Prostate gland (tissue), 2 donors: ENCODE measurements at places on chromosomes 7 and 10.

DNA sequence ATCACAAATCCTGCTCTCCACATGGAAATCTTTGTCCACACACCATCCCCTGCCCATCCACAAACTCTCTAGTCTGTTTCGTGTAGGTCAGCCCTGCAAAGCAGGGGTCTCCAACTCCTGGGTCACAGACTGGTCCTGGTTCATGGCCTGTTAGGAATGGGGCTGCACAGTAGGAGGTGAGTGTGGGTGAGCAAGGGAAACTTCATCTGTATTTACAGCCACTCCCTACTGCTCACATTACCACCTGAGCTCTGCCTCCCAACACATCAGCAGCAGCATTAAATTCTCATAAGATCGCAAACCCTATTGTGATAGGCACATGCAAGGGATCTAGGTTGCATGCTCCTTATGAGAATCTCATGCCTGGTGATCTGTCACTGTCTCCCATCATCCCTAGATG, 242.1 kb downstream of the FGFR2 start:
- DNase-seq = no peak

GRCh38 chr10:32374605-32375004, 27.6 kb upstream of the EPC1 start:
- no peak for DNase-seq

- no peak for DNase-seq
Observed at GRCh38 chr10:97675222-97675621, 11.8 kb downstream of the AVPI1 start.

- DNase-seq = no peak
Observed at GRCh38 chr10:111410740-111411139, 333.9 kb downstream of the ADRA2A start.

- DNase-seq = no peak
Observed at GRCh38 chr7:124041439-124041838, 8.6 kb upstream of the TMEM229A start.

GRCh38 chr7:155531681-155532080, 14.7 kb downstream of the CNPY1 start:
- no peak for DNase-seq

DNA sequence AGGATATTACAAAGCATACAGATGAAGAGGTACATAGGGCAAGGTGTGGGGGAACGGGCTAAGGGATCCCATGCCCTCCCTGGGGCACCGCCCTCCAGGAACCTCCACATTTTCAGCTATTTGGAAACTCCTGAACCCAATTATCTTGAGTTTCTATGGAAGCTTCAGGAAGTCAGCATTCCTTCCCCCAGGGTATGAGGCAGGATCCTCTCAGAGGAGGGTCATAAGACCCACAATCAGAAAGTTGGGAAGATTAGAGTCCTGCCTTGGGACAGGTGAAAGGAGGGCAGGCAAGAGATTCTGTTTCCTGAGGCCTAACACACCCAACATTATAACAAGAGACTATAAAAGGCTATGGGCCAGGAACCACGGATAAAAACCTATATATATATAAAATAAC, 98.0 kb downstream of the RALA start:
- DNase-seq = no peak

- DNase-seq = peak; percentile 39
Observed at GRCh38 chr10:14325325-14325955, 5.3 kb downstream of the FRMD4A start.

- DNase-seq = no peak
Observed at GRCh38 chr10:4150676-4151075, 365.7 kb upstream of the KLF6 start.

- DNase-seq = no peak
Observed at GRCh38 chr7:158543840-158544239, 43.8 kb downstream of the PTPRN2 start.

GRCh38 chr7:107909445-107909844, 18.5 kb downstream of the DLD start:
- DNase-seq = no peak

GRCh38 chr7:31384466-31384865, 43.9 kb upstream of the NEUROD6 start:
- no peak for DNase-seq

- DNase-seq = no peak
Observed at GRCh38 chr7:120185940-120186682, 86.9 kb upstream of the KCND2 start.

DNA sequence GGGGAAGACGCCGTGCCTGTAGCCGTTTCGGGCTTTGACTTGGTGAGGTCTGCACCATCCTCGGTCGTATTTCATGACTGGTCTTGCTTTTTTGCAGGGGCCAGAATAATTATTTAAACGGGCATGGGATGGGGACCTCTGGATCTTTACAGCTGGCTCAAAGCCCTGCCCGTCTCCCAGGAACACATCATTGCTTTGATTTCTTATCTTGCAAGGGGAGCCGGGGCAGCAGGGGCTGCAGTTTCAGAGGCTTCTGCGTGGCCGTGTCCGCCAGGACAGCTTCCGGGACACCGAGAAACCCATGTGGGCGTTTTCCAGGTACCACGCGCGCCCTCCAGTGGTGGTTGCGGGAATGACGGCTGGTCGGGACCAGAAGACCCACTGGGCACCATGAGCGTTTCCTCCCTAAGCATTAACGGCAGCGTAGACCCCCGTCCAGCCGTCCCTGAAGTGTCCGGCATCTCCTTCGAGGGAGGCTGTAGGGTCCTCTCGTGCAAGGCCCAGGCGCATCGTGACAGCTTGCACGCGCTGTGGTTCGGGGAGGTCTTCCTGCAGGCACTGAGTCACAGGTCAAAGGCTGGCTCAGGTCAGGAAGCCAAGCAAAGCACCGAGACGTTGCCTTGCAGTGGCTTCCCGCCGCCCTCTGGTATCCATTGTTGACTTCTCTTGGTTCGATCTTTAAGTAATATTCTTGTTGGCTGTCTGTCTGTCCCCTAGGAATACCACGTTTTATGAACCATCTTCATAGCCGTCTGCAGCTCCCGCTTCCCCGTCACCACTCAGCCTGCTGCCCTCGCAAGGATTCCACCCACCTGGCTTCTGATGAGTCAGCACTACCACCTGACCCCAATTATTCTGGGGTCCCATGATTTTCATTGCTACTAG, 16.2 kb upstream of the ZFAND2A start:
- DNase-seq = peak; percentile 64

DNA sequence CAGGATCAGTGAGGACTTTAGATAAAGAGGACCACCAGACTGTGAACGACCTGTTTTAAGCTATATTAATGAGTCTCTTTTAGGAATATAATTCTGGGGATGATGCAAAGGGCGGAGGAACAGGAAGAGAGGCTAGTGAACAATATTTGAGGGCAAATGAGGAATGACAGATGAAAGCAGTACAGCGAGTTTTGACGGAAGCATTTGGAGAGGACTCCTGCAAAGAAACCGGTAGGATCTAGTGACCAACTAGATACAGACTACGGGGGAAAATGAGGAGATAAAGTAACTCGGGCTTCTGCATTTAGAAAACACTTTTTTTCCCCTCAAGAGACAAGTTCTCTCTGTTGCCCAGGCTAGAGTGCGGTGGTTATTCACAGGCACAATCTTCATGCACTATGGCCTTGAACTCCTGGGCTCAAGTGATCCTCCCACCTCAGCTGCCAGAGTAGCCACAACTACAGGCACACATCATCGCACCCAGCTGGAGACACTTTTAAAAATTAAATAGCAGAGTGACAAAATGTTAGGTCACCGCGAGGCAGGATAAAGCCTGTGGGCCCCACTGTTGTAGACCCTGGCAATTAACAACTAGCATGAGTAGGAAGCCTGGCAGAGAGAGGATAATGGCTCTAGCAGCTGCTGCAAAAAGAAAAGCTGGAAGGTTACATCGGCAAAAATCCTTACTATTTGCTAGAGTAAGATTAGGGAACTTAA, 143.2 kb downstream of the SRPK2 start:
- no peak for DNase-seq

DNA sequence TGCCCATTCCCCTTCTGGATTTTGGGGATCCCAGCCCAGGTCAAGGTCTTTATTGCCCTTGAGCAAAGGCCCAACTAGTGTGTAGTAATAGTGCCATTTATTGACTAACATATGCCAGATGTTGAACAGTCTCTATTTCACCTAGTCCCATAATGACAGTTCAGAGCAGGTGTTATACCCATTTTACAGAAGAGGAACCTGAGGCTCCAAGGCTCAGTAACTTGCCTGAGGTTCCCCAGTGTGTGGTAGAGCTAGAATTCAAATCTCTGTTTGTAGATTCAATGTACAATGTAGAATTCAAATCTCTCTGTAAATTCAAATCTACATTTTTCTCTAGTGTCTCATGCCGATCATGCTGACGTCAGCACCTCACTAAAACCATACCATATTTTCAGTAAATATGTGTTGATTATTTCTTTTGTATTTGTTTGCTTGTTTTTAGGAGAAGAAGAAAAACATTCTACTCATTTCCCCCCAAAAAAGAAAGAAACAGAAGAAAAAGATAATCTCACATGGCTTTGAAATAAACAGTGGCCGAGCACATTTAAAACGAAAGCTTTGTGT, 329.7 kb downstream of the PRPF18 start:
- DNase-seq = no peak

DNA sequence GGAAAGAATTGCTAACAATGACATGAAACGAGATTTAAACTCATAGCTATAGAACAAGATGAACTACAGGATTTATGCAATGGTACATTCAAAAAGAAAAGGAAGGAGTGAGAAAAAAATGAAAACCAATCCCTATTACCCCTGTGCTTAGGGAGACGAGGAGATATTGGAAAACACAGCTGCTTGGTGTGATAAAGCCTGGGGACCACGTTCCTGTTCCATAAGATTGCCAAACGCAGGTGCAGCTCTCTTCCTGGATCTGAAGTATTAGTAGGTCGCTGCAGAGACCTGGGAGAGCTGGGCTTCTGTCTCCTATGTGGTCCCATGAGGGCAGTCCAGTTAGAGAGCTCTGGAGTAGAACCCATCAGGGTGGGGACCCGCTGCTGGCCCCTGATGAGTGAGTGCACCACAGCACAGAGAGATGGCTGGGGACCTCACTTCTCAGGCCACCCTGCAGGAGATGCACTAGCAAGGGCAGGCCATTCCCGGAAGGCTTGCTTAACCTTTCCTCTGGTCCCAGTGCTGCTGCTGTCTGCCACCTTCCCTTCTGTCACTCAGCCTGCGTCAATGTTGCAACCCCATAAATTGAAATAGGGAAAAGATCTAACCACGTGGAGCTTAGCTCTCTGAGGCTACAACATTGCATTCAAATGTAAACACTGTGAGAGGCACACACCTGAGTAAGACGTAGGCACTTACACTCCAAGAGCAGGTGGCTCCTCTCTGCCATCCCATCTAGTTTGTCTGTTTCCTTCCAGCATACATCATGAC, 57.9 kb downstream of the MTPN start:
- no peak for DNase-seq

DNA sequence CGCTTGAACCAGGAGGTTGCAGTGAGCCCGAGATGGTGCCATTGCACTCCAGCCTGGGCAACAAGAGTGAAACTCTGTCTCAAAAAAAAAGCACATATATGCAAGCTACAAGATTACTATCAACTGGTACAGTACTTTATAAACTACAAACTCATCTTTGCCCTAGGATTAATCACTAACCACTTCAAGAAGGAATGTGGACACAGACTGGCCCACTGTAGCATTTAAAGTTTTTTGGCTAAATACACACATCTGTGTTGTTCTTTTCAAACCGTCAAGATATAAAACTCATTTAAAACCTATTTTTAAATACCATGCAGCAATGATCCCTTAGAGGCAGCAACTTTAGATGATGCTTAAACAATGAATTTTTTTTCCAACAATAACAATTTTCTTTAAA, 205.4 kb downstream of the IMMP2L start:
- no peak for DNase-seq
